ENCODE measurements at places on chromosomes 3 and 15.

- DNase-seq: no peak
These were observed 226.8 kb downstream of the PLCL2 start for GRCh38 chr3:17111586-17111985.

DNA sequence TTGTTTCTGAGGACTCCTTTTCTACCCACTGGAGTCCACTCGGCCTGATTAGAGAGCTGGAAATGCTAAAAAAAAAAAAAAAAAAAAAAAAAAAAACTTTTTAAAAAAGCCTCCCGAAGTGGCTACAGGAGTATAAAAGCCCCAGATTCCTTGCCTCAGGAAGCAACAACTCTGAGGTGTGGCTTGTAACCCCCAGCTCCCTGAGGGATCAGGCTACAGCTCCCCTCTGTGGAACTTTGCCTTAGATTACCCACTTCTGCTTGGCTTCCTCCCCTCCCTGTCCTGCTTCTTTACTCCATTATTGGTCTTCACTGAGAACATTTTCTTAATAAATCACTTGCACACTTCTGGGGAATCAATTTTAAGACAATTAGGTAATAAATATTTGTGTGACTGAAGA lies 49.7 kb upstream of the GADL1 start:
- DNase-seq: no peak

- DNase-seq: no peak
These were observed 24.0 kb downstream of the ST3GAL6 start for GRCh38 chr3:98787181-98787580.

DNA sequence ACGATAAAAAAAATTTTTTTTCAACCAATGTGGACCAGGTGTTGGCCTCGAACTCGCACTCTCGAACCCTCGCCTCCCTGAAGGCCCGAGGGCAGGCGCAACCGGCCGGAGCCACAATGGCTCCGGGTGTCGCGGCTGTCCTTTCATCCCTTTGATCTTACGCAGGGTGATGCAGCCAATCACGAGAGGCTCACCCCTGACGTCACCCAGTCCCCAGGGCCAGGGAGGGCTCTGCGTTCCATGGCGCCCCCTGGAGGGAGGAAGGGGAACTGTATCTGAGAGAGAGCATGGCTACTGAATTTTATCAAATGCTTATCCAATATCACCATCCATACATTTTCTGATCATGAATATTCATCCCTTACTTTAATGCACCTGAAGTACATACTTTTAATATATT lies 15.4 kb upstream of the GMNC start:
- DNase-seq: no peak

GRCh38 chr15:32642667-32643435 lies 1.3 kb downstream of the SCG5 start:
- DNase-seq: no peak

- no peak for DNase-seq
These were observed 238.0 kb downstream of the SHOX2 start for GRCh38 chr3:157868196-157868595.

GRCh38 chr3:154540950-154541604 lies 111.1 kb upstream of the GPR149 start:
- peak; percentile 25 for DNase-seq

- peak; percentile 80 for DNase-seq
These were observed 26.2 kb downstream of the TRAK1 start for GRCh38 chr3:42117175-42118008.

DNA sequence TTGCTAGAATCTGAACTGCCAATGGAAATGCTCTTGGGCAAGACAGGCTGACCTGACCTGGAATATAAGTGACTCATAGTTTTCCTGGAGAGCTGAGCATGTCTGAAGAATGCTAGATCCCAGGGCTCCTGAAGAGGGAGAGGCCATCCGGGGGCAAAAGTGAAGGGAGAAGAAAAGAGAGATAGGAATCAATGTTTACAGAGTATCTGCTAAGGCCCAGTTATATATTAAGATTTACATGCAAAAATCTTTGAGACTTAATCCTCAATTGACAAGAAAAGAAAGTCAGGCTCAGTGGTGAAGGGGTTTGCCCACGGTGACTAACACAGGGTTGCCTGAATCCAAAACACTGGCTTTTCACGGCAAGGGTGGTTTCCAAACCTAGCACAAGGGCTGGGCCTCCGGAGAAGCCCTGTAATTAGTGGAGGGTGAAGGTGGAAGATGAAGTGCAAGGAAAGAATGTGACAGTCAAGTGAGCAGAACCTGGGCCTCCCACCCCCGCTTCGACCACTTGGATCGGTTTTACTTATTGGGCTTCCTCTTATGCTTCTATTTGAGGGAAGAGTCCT lies 91.7 kb upstream of the FGF12 start:
- peak; percentile 87 for DNase-seq

DNA sequence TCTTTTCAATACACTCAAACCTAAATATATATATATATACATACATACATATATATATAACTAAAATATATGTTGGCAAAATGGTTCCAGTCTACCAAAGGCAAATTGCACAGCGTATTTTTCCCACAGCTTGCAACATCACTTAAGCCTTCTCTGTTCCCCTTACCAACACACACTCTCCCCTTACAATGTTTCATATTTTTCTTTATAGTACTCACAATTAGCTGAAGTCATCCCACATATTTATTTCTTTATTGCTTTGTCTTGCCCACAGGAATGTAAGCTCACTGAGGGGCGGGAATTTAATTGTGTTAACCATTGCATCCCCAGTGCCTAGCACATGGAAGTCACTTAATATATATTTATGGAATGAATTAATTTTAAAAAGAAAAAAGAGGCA lies 288.3 kb downstream of the ULK4 start:
- DNase-seq: peak; percentile 36

- DNase-seq: no peak
These were observed 209.3 kb upstream of the PROK2 start for GRCh38 chr3:71994203-71994602.

- no peak for DNase-seq
These were observed 94.3 kb downstream of the SMAD6 start for GRCh38 chr15:66796343-66796742.

DNA sequence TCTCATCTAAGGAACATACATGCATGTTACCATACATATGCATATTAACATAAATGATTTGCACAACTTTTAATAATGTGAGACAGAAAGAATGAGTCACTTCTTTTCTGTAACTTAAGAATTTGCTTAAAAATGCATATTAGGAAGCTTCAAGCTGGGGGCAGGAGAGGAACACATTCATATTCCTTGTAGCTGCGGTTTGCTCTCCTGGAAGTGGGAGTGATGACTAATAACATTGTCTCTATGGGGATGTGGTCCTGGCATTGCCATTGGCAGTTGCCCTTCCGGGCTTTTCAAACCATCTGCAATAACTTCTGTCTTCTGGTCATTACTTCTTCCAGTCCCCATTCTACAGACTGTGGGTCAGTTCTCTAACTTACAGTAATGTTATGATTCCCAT lies 15.6 kb downstream of the CHST2 start:
- DNase-seq: peak; percentile 95

DNA sequence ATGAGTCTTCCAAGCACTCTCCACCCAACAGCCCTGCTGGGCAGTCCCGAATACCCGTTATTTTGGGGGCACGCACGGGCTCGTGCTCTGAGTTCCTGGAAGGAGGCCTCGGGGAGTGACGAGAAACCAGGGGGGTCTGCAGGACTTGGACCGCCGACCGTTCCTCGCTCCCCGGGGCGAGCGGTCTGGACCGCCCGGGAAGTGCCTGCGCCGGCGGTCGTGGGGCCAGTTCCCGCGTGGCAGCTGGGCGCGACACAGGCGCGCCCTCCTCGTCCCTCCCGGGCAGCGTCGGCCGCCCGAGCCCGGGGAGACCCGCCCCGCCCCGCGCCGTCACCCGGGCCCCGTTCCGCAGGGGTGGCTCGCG lies 387 bp downstream of the GNB4 start:
- DNase-seq: no peak

DNA sequence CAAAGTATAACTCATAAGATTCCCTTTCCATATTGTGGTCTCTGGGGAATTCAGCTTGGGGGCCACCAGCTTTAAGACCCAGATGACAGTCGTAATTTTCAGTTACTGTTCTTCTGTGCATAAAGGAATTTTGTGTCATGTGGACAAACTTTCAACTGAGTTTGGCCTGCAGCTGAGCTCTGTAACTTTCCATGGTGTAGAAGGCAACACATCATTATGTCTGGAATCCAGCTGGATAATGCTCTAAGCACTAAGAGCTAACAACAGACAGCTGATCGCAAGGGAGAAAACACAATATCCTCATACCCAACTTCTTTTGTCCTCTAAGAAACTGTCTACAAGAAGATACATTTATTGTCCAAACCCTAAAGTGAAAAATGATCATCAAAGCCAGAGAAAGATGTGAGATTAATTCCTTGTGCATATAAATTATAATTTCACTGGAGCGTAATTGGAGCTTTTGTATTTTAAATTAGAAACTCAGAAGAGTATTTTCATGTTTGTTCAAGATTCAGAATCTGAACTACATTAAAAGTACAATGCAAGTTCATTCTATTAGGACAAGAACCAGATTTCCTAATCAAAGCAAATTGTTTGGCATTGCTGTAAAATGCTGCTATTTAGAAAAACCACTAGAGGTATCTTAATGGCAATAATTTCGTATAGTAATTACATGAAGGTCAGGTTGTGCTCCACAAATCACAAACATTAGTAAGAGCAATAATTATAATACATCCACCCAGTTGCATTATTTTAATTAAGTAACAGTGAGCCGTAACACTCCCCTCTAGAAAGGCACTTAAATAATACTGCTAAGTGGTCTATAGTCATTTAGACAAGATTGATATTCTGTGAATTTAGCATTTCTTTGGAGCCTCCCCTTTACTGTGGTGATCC lies 218.8 kb downstream of the ATP8B4 start:
- DNase-seq: no peak

DNA sequence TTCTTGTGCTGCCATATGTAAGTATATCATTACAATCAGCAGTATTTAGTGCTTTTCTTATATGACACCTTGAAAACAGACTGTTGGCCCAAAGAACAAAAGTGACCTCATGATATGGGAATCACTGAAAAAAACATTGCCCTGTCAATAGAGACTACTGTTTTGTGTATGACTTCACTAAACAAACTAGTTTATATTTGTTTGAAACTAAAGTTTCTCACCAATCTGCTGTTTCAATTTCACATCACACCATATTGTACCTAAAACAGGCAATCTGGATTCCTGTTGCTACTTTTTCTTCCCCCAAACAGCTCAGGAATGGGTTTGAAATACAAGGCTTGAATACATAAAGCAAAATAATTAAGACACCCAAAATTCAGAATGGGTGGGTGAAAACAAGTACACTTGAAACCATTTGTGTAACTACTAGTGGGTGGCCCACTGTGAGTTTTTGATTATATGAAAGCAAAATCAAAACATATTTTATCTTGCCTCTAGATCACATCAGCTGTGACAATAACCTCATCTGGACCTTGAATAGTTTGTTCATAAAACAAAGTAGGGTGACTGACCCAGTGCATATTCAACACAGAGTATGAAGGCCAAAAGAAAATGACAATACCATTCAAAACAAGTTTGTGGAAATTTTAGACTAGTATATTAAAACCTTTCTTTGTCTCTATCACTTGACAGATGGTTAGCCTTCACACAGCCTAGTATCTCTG lies 5.9 kb downstream of the ZBTB20 start:
- DNase-seq: no peak

GRCh38 chr15:85116066-85116465 lies 134.4 kb downstream of the PDE8A start:
- DNase-seq: no peak
